Glutamatergic neuron (in vitro differentiated cells): ENCODE measurements at places on chromosomes 4 and X. TPM values are rescaled to one million over a fixed set of nuclear protein-coding genes. Genes with fewer than 3 reads are reported as not detected.

DNA sequence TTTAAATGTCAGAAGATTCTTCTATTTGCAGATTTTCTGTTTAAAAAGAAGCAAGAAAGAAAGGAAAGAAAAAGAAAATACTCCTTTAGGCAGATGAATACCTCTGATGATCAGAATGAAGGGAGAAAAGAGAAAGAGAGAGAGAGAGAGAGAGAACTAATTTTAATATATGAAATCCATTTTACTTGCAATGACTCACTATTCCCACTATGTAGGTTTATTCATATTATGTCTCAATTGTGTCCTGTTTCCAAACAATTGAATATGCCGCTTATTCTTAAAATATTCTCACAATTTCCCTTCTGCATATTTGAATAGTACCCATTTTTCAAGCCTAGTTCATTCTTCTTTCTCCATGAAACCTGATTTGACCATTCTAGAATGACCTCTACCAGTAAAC is 11.7 kb downstream of the MEPE start:
- DNase-seq, result no peak

GRCh38 chr4:172514011-172514410 is 654.6 kb upstream of the GALNT7 start:
- DNase-seq, result no peak

ARR3 gene
- not detected for total RNA-seq

DNA sequence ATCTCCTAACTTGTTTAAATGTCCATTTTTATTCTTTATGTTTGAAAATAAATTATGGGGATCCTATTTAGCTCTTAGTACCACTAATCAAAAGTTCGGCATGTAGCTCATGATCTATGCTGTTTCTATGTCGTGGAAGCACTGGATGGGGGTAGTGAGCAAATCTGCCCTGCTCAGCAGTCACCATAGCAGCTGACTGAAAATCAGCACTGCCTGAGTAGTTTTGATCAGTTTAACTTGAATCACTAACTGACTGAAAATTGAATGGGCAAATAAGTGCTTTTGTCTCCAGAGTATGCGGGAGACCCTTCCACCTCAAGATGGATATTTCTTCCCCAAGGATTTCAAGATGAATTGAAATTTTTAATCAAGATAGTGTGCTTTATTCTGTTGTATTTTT is 27.6 kb downstream of the NUDT6 start:
- no peak for DNase-seq

SPP1 gene
- 1.1 TPM for total RNA-seq

- no peak for DNase-seq
Observed at GRCh38 chrX:91066104-91066503, 368.5 kb upstream of the PABPC5 start.

GRCh38 chrX:86051741-86052140 is 4.4 kb upstream of the CHM start:
- DNase-seq, result no peak

TACR3 gene
- 0.20 TPM for total RNA-seq

DNA sequence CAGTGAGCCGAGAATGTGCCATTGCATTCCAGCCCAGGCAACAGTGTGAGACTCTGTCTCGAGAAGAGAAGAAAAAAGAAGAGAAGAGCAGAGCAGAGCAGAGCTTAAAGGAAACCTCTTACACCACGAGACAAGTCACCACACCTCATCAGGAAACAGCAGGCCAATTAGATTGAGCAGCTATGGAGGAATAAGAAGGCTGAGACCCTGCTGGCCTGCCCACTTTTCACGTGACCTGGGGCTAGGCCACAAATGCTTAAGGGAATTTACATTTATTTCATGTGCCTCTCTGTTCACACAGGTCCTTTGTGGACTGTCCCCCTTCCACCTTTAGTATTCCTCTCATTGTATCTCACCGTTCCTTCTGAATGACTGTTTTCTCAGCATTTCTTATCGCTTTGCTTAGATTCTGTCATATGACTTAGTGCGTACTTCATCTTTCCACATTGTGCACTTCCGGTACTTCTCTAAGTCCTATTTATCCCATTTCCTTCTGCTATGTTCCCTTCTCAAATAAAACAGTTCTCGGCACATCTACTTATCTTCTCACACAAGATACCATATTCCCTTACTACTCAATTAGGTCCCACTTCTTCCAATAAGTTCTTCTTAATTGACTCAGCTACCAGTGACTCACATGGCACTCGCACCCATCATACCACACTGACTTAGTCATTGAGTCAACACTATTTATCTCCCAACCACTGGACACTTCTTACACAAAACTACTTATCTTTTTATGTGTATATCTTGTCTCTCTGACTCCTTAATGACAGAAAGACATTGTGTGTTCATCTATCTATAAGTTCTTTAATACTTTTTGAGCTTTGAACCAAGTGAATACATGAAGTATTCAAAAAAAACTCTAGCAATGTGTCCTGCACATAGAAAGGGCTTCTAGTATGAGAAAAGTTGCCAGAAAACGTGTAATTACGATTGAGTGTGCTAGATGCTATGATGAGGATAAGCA is 11.0 kb downstream of the CUL4B start:
- DNase-seq, result no peak

PRR32 gene
- total RNA-seq, result not detected

- DNase-seq, result no peak
Observed at GRCh38 chr4:116180157-116180601, 905.2 kb downstream of the TRAM1L1 start.

PCDH10 gene
- 1.7 TPM for total RNA-seq

GRCh38 chr4:149897783-149898182 is 82.1 kb upstream of the IQCM start:
- no peak for DNase-seq

DNA sequence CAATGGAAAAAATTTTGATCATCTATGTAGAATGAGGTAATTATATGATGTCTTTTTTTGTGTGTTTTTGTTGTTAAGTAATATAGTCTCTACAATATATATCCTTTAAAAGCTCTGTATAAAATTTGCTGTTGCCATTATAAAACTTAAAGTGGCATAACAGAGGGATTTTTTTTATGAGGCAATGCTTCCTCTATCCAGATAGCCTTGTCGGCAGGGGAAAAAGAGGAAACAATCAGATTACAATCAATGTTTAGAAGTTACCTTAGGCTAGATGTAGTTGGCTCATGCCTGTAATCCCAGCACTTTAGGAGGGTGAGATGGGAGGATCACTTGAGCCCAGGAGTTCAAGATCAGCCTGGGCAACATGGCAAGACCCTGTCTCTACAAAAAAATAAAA is 86.8 kb downstream of the DIAPH2 start:
- DNase-seq, result no peak

TMPRSS11B gene
- total RNA-seq, result not detected

GAGE13 gene
- not detected for total RNA-seq

DNA sequence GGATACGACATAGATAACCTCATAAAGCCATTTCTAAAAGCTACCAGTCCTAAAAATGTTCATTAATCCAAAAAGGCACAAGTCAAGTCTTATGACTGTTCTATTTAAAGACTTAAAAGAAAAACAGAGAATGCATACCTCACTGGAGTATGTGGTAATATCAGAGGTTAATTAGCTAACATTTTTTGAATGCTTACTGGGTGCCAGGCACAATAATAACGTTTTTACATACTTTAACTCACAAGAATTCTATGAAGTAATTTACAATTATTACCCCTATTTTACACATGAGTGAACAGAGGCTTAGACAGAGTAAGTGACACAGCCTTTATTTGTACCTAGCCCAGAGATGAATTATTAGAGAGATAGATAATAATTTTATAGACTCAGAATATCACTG is 207.5 kb downstream of the PDGFC start:
- no peak for DNase-seq

DNA sequence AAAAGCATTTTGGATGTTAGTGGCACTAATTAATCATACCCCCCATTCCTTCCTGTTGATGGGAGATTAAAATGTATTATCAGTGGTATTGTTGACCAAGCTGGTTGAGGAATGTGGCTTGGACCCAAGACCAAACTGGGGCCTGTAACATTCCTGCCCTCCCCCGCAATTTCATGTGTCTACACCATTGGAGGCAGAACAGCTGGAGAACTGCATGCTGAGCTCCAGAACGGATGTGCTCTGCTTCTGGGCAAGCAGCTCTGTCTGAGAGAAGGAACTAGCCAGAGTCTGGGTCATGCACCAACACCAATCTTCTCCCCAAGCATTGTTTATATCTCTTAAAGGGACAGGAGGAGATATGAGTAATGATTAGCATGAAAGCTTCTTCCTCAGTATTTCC is 185.5 kb downstream of the CEP135 start:
- DNase-seq, result no peak

GRCh38 chr4:111610681-111611080 is 534.6 kb upstream of the FAM241A start:
- no peak for DNase-seq

DNA sequence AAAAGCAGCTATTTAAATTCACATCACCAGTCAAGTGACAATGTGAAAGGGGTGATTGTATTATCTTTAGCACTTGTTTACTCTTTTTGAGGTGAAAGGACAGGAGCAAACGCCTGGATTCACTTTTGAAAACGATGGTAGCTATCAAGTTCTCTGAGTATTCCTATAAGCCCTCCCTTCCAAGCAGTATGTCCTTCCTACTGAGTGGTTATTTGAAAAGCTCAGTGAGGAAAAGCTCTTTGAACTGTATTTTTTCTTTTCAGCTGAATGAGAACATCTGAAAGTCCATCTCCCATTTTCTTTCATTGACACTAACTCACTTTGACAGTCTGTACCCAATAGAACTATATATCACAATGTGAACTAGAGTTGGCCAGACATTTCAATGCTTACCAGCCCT is 9.1 kb upstream of the CTSO start:
- no peak for DNase-seq

GRCh38 chr4:147233-147632 is 22.9 kb downstream of the ZNF718 start:
- DNase-seq, result no peak

DNA sequence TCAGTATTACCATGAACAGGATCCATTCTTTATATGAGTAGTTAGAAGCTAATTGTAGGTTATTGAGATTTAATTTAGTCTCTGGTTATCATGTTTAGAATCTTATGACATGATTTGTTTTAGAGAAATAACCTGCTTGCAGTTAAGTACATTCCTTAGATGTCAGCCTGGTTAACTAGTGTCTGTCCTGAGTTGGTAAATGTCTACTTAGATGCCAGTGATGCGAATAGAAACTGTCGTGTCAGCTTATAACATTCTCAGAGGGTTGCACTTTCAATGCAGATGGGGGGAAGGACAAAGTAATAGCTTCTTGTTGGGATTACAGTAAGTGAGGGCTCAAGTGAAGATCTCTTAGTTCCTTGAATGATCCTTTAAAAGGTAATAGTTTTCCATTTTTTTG is 227.8 kb upstream of the SPRY1 start:
- no peak for DNase-seq

GRCh38 chrX:137387646-137388045 is 178.3 kb upstream of the ZIC3 start:
- no peak for DNase-seq

KLB gene
- not detected for total RNA-seq

DNA sequence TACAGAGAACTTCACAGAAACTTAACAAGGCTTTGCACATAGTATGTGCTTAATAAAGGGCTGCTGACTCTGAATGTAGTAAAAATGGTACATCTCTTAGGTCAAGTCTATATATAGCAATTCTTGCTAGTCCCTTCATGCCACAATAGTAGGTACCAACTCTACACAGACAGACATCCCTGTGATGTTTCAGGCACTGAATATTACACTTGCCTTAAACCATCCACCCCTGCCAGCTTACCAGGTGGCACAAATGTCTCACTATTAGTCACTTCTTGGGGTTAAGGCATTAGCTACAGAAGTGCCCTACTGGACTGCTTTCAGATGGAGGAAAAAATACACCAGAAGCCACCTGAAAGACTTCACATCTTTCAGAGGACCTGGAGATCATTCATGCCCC is 86.3 kb upstream of the CITED1 start:
- DNase-seq, result no peak

- DNase-seq, result no peak
Observed at GRCh38 chr4:41141900-41142299, 72.4 kb downstream of the APBB2 start.

HPGDS gene
- not detected for total RNA-seq
